ENCODE measurements at places on chromosomes 13 and 19.
A peak's percentile ranks its signal among the peaks of the same experiment; 100 is the strongest.

DNA sequence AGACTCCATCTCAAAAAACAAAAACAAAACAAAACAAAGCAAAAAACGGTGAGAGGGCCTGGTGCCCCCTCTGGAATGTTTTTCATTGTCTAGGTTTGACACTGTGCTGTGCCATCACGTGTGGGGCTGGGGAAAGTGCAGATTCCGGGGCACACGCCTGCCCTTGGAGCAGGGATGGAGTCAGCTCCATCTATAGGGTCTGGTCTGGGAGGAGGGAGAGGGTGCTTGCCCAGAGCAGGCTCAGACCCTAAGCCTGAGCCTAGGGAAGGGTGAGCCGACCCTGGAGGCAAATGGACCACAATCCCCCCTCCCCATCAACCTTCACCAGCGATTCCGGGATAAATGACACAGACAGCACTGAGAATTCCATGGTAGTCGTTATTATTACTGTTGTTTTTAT, 10.9 kb upstream of the ZBTB32 start:
- no peak for DNase-seq

GRCh38 chr13:28510066-28510465, 15.1 kb upstream of the FLT1 start:
- no peak for DNase-seq

- DNase-seq: peak; percentile 91
These were observed at the start of gene DHRS12 for GRCh38 chr13:51803422-51804294. TSS of gene DHRS12 (minus strand) at chr13:51804163. CDS start at chr13:51799659, 4,504 bp downstream.

- no peak for DNase-seq
These were observed 527.9 kb downstream of the MYO16 start for GRCh38 chr13:109157275-109157674.

DNA sequence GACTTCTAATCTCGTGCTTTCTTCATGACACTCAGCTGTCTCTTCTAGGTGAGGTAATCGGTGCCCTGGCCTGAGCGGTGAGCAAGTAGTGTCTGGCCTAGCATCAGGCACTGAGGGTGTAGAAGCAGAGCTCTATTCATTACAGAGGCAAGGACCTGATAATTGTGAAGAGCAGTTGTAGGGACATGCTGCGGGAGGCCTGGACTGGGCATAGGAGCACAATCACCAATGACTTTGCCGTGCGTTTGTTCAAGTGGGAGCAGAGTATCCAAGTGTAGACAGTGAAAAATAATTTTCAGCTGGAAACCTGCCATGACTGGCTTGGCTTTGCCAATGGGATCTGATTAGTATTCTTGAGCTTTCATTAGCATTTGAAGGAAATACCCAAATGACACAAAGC, 32.1 kb upstream of the DCLK1 start:
- DNase-seq: no peak

GRCh38 chr19:12194827-12195731, 32.2 kb downstream of the ZNF136 start:
- DNase-seq: peak; percentile 85

DNA sequence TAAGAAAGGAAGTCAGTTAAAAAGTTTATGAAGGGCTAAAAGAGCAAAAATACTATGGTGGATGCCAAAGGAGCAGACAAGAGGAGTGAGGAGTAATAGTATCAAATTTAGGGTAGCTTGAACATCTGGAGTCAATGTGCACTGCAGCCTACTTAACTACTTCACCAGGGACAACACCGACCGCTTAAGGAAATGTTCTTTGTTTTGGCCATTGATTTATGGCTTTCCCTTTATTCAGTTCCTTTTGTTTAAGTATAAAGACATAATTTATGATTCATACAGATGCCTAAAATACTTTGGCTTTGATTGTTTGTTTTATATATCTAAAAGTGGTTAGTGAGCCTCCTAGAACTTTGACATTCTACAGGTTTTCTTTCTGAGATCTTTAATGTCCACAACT, 276.3 kb upstream of the PRR20A start:
- DNase-seq: no peak

DNA sequence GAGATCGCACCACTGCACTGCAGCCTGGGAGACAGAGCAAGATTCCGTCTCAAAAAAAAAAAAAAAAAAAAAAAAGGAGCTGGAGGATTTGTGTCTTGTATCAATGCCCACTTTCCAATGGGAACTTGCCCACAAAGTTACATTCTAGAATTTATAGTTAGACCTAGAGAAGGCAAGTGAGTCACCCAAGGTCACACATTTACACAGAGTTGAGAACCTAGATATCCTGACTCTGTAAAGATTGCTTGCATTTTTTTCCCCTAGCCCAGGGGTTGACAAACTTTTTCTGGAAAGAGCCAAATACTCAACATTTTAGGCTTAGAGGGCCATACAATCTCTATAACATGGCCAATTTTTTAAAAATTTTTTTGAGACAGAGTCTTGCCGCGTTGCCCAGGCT, 7.7 kb upstream of the BRD4 start:
- no peak for DNase-seq

- DNase-seq: no peak
These were observed 36.4 kb downstream of the ZNF582 start for GRCh38 chr19:56356944-56357343.

DNA sequence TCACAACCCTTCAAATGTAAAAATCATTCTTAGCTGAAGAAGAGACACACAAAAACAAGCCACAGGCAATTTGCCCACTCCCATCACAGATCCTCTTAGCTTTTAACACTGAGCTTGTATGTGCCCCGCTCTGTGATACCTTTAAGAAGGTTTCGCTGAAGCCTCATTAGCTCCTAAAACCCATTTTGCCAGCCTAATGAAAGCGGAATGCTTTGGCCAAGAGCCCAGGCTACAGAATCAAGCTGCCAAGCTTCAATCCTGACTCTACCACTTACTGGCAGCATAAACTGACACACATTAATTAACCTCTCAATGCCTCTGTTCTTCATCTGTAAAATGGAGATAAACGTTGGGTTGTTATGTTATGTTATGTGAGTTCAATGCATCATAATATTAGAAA, 10.5 kb downstream of the ZNF112 start:
- no peak for DNase-seq

DNA sequence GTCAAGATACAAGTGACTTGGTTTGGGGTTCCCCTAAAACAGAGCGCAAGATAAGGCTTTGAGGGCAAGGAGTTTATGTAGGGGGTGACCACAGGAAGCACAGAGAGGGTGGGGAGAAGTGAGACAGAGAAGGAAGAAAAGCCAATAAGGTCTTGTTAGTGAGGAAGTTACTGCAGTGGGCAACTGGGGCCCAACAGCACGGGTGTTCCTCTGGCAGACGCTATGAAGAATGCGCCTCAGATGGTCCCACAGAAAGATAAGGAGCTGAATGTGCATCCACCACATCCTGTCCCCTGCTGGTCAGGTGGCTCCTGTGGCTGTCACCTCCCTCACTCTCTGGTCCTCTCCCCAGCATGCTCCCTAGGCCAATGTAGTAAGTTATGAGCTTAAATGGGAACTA, 333.5 kb downstream of the TSHZ3 start:
- DNase-seq: peak; percentile 24

DNA sequence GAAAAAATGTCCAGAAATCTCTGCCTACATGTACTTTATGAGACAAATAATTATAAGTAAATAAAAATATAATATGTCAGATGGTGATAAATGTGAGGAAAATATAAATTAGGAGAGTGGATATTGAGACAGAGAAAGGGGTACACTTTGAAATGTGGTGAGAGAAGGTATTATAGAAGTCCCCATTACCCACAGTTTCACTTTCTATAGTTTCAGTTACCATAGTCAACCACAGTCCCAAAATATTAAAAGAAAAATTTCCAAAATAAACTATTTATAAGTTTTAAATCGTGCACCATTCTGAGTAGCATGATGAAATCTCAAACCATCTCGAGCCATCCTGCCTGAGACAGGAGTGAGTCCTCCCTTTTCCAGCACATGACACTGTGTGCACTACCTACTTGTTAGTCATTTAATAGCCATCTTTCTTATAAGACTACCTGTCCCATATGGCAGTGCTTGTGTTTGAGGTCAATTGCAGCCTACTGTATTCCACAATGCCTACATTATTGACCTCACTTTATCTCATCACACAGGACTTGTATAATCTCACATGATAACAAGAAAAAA, 653.7 kb downstream of the DACH1 start:
- DNase-seq: no peak

GRCh38 chr19:32224371-32225244, 120.8 kb upstream of the ZNF507 start:
- DNase-seq: no peak

GRCh38 chr19:53254411-53255341, at the start of gene ZNF677:
TSS of gene ZNF677 (minus strand) at chr19:53254873. CDS start at chr19:53251550, 3,323 bp downstream.
- DNase-seq: peak; percentile 89

GRCh38 chr19:41297628-41298347, 12.2 kb upstream of the CCDC97 start:
- peak; percentile 74 for DNase-seq

GRCh38 chr13:78410847-78411246, 192.5 kb downstream of the POU4F1 start:
- no peak for DNase-seq

- no peak for DNase-seq
These were observed 4.3 kb downstream of the CHAMP1 start for GRCh38 chr13:114318624-114319023.

DNA sequence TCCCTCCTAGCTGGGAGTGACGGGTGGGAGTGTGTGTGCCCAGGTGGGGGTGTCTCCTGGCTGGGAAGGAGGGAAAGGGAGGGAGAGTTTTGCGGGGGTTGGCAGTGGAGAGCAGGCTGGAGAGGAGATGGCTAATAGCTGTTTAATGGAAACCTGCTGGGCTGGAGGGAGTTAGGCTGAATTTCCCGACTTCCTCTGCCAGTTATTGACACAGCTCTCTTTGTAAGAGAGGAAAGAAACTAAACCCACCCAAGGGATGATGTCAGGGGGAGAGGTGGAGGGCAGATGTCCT, 10.2 kb upstream of the ILF3 start:
- no peak for DNase-seq

DNA sequence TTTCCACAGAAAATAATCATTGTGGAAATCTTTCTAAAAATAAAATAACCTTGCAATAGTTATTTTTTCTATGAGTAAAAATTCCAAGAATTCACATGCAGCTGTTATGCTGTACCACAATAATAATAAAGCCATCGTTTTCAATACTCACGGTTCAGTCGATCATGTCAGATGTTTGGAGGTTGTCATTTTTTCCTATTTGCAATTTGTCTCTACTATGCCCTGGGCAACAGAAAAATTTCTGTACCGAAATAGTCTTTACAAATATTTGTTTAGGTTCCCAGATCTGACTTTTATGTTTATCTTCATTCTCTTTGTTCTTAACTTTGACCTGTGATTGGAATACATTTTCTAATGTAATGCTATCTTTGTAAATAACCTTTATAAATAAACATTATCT, 79.7 kb downstream of the ESD start:
- DNase-seq: no peak

GRCh38 chr13:80339912-80340650, 845 bp downstream of the SPRY2 start:
- no peak for DNase-seq

DNA sequence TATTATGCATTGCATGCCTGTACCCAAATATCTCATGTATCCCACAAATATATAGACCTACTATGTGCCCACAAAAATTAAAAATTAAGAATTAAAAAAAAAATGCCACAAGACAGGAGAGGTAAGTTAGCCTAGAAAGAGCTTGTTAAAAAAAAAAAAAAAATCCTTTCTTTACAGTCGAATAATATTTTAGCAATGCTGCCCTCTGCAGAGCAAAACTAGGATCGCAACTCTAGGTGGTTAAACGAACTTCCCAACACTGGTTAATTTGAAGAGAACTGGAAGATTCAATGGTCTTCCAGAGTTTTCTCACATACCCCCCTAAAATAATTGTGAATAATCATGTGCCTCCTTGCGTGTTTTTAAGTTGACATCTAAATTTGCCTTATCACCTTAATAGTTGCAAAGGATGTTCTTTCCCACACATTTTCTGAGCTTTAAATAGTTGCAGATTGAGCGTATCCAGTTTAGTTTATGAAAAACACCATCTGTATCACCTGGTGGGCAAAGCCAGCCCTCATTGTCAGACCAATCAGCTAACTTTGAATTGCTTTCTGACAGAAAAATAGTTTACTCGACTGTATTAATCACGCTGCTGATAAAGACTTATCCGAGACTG, 47.4 kb upstream of the RCBTB2 start:
- DNase-seq: peak; percentile 52

DNA sequence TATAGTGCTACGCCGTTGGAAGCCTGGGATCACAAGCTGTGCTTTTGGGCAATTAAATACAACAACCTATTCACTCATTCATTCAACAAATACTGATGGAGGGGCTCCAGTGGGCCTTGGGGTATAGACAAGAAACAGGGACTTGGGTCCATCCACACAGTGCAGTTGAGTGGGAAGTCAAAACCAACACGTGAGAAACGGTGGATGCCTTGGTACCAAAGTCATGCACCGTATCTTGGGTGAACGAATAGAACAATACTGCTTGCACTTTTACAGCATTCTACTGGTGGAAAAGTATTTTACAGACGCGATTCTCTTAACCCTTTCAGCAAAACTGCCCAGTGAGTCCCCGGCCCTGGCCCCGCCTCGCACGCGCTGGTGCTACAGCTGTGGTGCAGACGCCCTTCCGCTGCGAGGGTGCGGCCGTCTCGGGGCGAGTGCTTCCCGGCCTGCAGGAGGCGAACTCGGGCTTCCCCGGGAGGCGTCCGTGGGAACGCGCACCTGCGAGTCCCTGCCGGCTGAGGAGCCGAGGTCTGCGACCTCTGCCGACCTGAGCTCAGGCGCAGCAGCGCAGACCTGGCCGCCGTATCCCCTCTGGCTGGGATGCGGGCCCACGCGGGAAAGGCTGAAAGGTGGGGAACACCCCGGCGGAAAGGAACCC, 8.3 kb downstream of the TNFRSF19 start:
- peak; percentile 68 for DNase-seq

DNA sequence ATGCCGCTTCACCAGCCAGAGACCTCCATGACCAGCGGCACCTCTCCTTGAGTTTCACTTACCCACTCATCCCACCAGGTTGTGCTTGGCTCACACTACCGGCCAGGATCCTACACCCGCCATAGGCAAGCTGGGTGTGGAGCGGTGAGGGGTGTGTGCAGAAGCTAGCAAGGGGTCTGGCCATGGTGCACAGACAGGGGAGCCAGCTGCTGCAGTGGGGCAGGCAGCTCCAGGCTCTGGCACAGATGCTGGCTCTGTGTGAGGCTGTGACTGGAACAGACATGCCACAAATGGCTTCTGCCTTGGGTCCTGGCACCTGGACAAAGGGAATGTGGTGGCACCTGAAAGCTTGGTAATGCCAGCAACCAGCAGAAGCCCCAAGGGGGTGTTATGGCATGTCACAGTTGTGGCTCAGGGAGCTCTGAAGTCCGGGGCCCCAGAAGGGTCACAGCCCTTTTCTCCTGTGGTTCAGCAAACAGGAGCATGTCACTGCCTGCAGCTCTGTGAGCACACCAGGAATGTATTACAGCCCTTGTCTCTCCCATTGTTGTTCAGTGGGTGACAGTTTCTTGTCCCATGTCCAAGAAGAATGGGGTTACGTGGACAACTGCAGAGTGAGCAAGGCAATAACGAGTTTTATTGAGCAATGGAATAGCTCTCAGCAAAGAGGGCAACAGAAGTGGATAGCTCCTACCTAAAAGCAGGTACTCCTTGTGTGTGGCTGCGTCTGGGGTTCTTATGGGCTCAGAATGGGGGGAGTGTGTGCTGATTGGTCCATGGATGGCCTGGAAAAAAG, 2791.0 kb upstream of the PCDH20 start:
- no peak for DNase-seq

GRCh38 chr19:32613008-32613407, 32.0 kb downstream of the PDCD5 start:
- DNase-seq: no peak

- DNase-seq: no peak
These were observed 117.7 kb downstream of the FNDC3A start for GRCh38 chr13:49093376-49093775.

- DNase-seq: no peak
These were observed 135.3 kb downstream of the ZIC5 start for GRCh38 chr13:99836291-99836690.

GRCh38 chr19:29680447-29680846, 15.2 kb downstream of the PLEKHF1 start:
- peak; percentile 81 for DNase-seq

Measured in CD4-positive, alpha-beta T cell treated with Interleukin-15 for 1 hour (primary cell).